ENCODE measurements at places on chromosomes 3 and 15. TPM values are rescaled to one million over a fixed set of nuclear protein-coding genes. Genes with fewer than 3 reads are reported as not detected.

Gene GOLGA8O
- not detected for total RNA-seq

Gene GCNT3
- not detected for total RNA-seq

Gene TMEM158
- total RNA-seq: 2.6 TPM

Gene ITIH3
- 1.3 TPM for total RNA-seq

Gene SPINT1
- total RNA-seq: 2.3 TPM

Gene ADGRG7
- total RNA-seq: 0.21 TPM

Gene GABRR3
- total RNA-seq: not detected

Gene CX3CR1
- 7.6 TPM for total RNA-seq

Gene MKRN3
- 0.29 TPM for total RNA-seq

Gene LRRC31
- total RNA-seq: 0.35 TPM

Gene CPA3
- 36.6 TPM for total RNA-seq

Gene ABHD17C
- 13.6 TPM for total RNA-seq

Gene LINGO1
- total RNA-seq: 8.4 TPM

Gene TMEM266
- total RNA-seq: not detected

Gene GOLGA6L24
- not detected for total RNA-seq

Gene ALG3
- 32.4 TPM for total RNA-seq

Gene SCAANT1
- total RNA-seq: not detected

Gene GLDN
- total RNA-seq: 11.8 TPM

Gene CGNL1
- total RNA-seq: 23.5 TPM

Gene LRRK1
- 36.6 TPM for total RNA-seq

Gene SH3BP5
- 154 TPM for total RNA-seq

Gene CISH
- total RNA-seq: not detected

Gene KBTBD8
- total RNA-seq: not detected

Gene ROBO2
- total RNA-seq: 51.3 TPM

Gene ARNT2
- 3.5 TPM for total RNA-seq

Gene CCK
- total RNA-seq: not detected

Gene GORASP1
- 59.7 TPM for total RNA-seq

Gene CPB1
- total RNA-seq: not detected

Gene CSNK1G1
- total RNA-seq: 29.2 TPM

Gene SLC35A5
- total RNA-seq: 73.4 TPM

Gene RFTN1
- 187 TPM for total RNA-seq

Gene PLSCR2
- not detected for total RNA-seq

All from uterus (tissue), 4 donors.